ENCODE measurements at places on chromosomes 1 and 21.
A peak's percentile ranks its signal among the peaks of the same experiment; 100 is the strongest.

DNA sequence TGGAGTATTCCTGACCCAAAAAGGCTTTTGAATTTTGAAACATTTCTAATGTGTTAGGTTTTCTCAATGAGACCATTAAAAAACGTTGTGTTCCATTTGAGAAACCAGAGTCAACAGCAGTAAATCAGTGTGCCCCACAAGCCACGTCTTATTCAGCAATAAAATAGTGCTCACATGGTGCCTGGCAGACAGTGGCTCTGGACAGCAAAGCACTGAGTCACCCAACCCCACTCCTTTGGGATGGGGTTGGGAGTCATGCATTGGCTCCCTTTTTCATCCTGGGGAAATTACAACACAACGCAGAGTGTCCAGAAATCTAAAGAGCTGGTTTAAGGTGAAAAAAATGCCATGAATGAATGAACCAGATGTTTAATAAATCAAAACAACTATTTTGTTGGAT is 46.5 kb downstream of the KCNJ15 start:
- no peak for DNase-seq

DNA sequence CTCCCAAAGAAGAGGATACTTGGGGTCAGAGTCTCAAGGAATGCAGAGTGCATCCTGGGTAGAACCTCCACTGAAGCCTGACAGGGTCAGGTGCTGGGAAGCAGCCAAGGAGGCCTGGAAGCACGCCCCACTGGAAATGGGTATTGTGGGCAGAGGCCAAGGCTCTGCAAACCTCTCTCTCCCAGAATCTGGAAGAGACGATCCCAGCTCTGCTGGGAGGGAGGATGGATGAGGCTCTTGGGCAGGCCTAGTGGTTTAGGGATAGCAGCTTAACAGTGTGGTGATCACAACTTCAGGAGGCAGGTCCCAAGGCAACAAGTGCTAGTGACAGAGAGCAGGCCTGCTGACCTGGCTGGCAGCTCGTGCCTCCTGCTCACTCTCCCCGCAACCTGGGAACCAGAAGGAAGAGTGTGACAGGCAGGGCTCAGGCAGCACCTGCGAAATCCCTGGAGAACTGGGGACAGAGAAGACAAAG is 641.0 kb downstream of the PLPP3 start:
- no peak for DNase-seq

- peak; percentile 26 for DNase-seq
Observed at GRCh38 chr1:200302921-200303290, 106.9 kb downstream of the ZNF281 start.

DNA sequence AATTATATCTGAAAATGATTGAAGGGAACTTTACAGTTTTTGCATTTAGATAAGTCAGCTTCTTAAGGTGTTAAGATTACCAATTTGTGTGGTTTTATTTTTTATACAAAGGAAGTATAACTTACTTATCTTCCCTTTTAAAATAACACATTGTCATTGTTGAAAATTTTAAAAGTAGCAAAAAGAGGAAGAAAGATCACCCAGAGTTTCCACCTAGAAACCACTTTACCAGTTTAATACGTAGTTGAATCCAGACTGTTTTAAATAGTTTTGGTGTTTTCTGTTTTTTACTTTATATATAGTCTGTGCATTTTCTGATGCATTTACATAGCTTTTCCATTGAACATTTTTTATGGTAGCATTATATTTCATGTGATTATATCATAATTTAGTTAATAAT is 6.1 kb downstream of the CCDC18 start:
- no peak for DNase-seq

Data from hindlimb muscle (tissue), 1 donor.